ENCODE measurements at places on chromosomes 5 and 9.

- DNase-seq: no peak
Measured at GRCh38 chr9:70413464-70413798, 1.0 kb downstream of the KLF9 start.

DNA sequence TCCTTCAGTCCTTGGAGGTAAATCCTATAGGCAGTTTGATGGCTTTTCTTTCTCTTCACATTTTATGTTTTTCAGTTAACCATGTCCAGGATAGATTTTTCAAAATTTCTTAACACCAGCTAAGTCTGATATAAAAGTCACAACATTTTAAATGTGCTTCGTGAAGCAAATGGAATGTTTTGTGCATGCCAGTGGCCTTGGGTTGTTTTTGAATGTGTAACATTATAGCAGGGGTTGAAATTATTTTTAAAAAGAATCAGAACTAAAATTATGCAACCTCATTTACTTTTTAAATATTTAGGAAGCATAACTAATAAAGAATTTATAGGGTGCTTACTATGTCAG lies 201.1 kb downstream of the ARHGEF28 start:
- DNase-seq: no peak

- DNase-seq: no peak
Measured at GRCh38 chr5:87051502-87052113, 216.1 kb upstream of the RASA1 start.

DNA sequence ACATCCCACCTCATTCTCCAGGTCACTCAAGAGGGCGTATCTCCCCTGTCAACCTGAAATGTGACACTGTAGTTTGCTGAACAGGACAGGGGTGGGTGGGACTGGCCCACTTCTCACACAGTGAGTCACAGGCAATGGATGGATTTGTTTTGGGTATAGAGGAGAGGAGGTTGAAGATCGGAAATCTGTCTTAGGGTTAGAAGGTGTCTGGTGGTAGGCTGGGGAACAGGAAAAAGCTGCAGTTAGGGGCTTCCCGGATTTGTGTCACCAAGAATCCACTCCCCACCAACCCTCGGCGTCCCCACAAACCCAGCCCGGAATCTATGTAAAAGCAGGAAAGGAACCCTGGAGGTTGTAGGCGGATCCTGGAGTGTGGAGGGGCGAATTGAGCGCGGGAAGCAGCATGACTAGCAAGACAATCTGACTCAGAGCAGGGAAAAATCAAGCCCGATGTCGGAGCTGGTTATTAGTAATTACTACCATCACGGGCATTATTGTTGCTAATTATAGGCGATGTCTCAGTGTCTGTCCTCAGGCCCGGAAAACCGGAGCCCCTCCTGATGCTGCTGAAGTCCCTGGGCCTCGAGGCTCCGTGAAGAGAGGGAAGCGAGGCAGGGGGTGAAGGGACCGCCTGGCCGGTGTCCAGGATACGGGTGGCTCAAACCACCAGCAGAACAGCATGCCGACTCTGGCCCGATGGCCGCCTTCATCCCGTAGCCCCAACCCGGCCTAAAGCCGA lies 1.7 kb upstream of the IRX1 start:
- DNase-seq: no peak

- DNase-seq: no peak
Measured at GRCh38 chr9:32405506-32405905, 21.1 kb downstream of the ACO1 start.

DNA sequence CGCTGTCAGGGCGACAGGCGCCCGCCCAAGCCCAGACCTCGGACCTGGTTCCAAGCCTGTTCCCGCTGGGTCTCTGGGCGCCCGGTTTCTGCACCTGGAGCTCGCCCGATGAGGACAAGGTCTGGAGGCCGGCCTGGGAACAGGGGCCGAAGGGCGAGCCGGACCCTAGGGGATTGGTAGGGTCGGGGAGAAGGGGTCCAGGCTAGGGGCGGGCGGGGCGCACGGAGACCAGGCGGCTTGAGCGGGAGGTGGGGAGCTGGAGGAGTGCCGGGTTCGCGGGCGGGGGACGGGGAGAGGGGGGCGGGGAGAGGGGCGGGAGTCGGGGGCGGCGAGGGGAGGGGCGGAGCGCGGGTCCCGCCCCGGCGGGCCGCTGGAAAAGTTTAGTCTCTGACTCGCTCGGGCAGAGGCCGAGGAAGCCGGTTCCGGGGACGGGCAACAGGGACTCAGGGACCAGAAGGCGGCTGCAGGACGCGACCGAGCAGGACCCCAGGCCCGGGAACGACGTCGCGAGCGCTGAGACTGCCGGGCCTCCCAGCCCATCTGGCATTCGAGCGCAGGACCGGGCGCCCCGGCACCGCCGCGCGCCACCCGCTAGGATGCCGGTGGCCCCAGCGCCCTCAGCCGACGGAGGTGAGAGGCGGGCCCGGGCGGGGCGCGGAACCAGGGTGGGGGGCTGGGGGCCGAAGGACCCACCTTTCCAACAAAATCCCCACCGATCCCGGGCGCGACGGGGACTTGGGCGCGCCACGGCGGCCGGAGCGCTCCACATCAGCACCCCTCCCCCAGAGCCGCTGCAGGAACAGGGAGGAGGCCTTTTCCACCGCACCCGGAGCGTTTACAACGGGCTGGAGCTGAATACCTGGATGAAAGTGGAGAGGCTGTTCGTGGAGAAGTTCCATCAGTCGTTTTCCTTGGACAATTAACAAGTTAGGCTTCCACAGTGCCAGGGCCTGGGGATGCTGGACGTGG lies at the start of gene S1PR3:
Gene S1PR3, plus strand, starts transcription at position 403 of the 969 bp plus-strand sequence. CDS start 9,733 bp downstream, outside the sequence.
- peak; percentile 36 for DNase-seq

DNA sequence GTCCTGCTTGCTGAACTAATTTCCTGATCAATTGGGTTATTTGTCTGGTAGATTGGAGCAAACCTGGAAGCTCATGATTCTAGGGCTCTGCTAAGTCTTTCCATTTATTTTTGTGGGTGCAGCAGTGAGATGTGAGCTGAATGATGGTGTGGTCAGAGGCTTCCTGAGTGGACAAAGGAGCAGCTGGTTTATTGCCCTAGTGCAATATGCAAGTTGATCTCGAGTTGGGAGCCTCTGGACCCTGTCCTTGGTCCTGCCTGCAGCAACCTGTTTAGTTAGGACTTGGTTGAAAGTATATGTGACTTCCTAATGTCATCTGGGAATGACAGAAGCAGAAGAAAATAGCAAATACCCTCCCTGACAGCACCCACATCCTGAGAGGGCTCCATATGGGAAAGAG lies 4.2 kb upstream of the UNC5A start:
- DNase-seq: no peak

All from forelimb muscle (tissue), 1 donor.